ENCODE measurements at places on chromosomes 6 and 20. TPM values are rescaled to one million over a fixed set of nuclear protein-coding genes. Genes with fewer than 3 reads are reported as not detected.

CRISP2 gene
- polyA plus RNA-seq: 0.61 TPM

DNA sequence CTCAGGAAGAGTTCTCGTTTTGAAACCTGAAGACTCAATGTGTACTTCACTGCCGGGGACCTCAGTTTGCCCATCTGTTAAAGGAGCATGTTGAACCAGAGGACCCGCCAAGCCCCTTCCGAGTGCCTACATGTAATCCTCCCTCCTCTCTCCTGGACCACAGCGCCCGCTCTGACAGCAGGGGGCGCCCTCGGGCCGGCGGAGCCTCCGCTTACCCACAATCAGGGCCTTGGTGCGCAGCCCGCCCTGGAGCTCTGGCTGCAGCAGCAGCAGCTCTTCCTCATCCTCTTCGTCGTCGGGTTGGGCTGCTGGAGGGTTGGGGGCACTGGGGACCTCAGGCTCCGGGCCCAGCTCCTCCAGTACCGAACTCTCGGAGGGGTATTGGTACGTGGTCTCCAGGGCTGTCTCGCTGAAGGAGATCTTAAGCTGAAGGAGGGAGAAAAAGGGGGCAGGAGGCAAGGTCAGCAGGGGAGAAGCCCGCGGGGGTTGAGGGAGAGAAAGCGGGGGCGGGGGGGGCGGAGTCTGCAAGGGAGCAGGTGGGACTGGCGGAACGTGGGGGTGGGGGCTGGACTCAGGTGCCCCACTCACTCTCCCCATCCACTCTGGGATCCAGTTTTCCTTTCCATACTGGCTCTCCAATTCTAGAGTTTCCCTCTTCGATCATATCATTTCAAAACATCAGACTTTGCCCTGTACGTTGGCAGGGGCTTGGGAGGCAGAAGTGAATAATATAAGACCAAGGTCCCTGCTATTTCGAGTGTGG, 6.3 kb upstream of the DHX16 start:
- no peak overlapping the region for H3K4me3 ChIP-seq
- H3K36me3 ChIP-seq: no peaks in the 10 kb centered on the region
- no peaks in the 10 kb centered on the region for H3K27me3 ChIP-seq
- peak; percentile 85 for DNase-seq
- H3K27ac ChIP-seq: no peak overlapping the region
- H3K4me1 ChIP-seq: peaks cover 47% of the 10 kb centered on the region

GRCh38 chr6:30311101-30311500, 15.6 kb upstream of the TRIM39 start:
- H3K27ac ChIP-seq: no peak overlapping the region
- no peaks in the 10 kb centered on the region for H3K27me3 ChIP-seq
- H3K4me3 ChIP-seq: no peak overlapping the region
- H3K4me1 ChIP-seq: no peaks in the 10 kb centered on the region
- DNase-seq: no peak
- peaks cover 36% of the 10 kb centered on the region for H3K36me3 ChIP-seq

GRCh38 chr20:13034936-13035335, 26.2 kb downstream of the SPTLC3 start:
- H3K36me3 ChIP-seq: no peaks in the 10 kb centered on the region
- no peak overlapping the region for H3K27ac ChIP-seq
- H3K27me3 ChIP-seq: no peaks in the 10 kb centered on the region
- no peaks in the 10 kb centered on the region for H3K4me1 ChIP-seq

GSTA4 gene
- polyA plus RNA-seq: 127 TPM

All from left lung (tissue), 14 donors.